Vagina (tissue), 2 donors: ENCODE measurements at places on chromosomes 16 and 17.

DNA sequence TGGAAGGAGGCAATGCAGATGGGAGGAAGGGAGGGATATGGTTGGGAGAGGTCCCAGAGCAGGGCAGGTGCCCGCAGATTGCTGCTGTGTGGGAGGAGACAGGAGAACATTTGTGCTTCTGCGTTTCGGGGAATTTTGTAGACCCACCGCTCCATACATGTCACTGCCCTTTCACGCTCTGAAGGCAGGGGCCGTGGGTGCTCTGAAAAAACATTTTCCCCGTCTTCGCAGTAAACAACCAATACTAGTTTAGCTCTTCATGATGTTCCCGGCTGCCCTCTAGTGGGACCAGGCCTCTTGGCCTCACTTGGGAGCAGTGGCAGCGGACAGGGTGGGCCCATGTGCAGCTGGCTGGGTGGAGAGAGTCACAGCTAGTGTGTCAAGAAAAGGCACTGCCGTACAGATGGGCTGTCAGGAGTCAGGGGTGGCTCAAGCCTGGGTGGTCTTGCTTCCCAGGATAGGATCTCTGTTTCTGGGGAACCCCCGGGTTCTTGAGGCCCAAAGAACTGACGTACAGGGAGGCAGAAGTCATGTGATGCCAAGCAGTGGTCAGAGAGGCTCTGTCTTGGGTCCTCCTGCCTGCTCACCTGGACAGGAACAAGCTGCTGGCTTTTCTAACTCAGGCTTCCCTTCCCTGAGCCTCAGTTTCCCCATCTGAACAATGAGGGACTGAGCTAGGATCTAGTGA is 46.5 kb upstream of the CPNE2 start:
- no peak for DNase-seq

DNA sequence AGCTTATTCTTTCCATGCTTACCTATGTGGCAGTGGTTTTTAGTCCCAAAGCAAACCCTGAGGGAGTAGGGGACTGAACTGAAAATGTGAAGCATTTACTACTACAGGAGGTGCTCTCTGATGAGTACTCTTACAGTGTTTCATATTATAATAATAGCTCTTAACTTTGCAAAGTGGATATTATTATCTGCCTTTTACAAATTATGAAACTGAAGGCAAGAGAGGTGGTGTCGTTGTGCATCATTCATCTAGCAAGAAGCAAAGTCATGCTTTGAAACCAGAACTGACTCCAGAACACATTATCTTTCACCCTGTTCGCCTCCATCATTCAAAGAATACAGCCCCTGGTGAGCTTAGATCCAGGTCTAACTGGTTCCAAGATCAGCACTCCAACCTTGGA is 8.2 kb upstream of the KCNH6 start:
- no peak for DNase-seq

DNA sequence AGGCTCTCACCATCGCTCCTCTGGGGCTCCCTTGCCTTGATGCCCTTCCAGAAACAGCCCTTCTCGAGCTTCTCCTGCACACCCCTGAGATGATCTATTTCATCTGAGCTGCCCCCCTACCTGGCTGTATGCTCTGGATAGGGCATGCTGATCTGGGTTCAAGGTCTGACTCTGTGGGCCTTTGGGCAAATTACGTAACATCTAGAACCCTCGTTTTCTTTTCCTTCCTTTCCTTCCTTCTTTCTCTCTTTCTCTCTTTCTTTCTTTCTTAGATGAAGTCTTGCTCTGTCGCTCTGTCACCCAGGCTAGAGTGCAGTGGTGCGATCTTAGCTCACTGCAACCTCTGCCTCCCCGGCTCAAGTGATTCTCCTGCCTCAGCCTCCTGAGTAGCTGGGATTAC is 20.3 kb downstream of the TNS4 start:
- DNase-seq: no peak

DNA sequence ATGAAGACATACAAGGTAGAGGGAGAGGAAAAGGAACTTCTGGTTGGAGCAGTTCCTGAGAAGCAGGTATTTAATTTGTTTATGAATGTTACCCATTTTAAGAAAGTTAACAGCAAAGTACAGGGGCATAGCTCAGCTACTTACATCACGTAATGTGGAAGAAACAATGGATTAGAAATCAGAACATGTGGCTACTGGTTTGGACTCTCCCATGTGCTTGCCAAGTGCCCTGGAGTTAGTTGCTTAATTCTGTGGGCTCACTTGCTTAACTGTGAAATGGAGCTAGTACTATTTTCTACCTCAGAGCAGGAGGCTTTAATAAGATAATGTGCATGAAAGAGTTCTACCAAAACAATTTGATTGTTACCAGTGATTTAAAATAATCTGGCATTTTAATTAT is 27.3 kb downstream of the RSPRY1 start:
- no peak for DNase-seq

- no peak for DNase-seq
These were observed 14.7 kb downstream of the ST6GALNAC2 start for GRCh38 chr17:76570877-76571471.

DNA sequence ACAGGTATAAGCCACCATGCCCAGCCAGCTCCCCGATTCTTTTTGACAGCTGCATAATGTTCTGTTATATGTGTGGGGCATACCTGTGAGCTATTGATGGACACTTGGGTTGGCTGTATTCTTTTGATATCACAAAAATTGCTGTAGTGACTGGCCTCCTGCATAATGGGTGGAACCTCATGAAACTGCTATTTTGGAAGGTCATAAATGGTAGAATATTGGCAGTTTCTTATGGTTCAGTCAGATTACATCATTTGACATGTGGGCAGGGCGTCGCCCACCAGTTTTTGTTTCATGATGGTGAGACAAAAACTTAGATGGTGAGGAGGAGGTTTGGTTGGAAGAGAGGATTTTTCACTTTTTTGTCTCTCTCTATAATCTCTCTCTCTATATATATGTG is 26.7 kb upstream of the POLR3E start:
- DNase-seq: no peak

GRCh38 chr17:20284022-20284421 is 183.3 kb downstream of the LGALS9B start:
- DNase-seq: no peak

- no peak for DNase-seq
These were observed 392.5 kb downstream of the HS3ST3B1 start for GRCh38 chr17:14693382-14693781.

- DNase-seq: peak; percentile 87
These were observed 28.6 kb upstream of the METRNL start for GRCh38 chr17:83050651-83051395.

DNA sequence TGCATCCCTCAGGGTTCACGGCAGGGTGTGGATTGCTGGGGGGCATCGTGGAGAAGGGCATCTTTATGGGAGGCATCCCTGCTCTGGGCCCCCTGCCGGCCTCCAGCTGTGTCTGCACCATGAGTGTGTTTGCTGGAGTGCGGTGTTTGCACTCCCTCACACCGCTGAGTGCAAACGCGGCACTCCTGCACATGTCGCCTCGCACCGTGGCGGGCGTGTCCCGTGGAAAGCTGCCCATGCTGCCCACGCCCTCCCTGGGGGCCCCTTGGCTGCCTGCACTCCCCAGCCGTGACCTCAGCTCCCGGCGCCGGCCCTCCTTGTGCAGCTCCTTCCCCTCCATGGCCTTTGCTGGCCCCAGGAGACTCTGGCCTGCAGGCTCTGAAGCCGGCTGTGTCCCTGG is 74.6 kb upstream of the ZNF750 start:
- no peak for DNase-seq

- DNase-seq: no peak
These were observed 281.3 kb downstream of the IRF8 start for GRCh38 chr16:86180244-86180643.

- no peak for DNase-seq
These were observed 9.8 kb downstream of the SLC16A3 start for GRCh38 chr17:82238472-82239201.

DNA sequence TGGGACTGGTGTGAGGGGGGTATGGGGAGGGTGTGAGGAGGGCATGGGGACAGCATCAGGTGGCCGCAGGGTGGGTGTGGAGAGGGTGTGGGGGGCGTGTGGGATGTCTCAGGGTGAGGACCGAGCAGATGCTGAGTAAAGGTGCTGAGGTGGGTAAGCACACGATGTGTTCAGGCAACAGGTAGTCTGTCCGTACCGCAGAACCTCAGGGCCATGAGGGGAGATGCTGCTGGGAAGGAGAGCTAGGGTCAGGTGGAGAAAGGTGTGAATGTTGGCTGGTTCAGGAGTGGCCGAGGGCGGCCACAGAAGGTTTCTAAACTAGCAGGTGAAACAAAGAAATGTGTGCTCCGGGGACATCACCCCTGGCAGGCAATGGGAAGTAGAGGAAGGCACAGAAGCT is 80.0 kb upstream of the CDH5 start:
- peak; percentile 74 for DNase-seq

- no peak for DNase-seq
These were observed 395.5 kb downstream of the TMEM114 start for GRCh38 chr16:8194794-8195193.

GRCh38 chr17:61403801-61404662 is 4.4 kb downstream of the TBX2 start:
- DNase-seq: no peak

DNA sequence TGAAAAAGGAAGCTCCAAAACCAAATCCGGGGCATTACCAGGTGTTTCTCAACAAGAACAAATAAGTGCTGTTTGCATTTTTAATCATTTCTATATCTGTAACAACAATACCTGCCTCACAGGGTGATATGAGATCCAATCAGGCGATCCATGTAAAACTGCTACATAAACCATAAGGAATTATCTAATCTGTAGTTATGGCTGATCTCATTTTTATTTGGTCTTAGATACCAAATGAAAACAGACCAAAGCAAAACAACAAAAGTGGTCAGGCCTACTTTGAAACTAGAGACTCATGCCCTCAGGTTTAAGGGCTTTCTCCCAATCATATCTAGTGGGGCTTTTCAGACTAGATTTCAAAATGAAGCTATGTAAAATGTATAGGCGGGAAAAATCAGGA is 28.3 kb downstream of the XPO6 start:
- DNase-seq: no peak

DNA sequence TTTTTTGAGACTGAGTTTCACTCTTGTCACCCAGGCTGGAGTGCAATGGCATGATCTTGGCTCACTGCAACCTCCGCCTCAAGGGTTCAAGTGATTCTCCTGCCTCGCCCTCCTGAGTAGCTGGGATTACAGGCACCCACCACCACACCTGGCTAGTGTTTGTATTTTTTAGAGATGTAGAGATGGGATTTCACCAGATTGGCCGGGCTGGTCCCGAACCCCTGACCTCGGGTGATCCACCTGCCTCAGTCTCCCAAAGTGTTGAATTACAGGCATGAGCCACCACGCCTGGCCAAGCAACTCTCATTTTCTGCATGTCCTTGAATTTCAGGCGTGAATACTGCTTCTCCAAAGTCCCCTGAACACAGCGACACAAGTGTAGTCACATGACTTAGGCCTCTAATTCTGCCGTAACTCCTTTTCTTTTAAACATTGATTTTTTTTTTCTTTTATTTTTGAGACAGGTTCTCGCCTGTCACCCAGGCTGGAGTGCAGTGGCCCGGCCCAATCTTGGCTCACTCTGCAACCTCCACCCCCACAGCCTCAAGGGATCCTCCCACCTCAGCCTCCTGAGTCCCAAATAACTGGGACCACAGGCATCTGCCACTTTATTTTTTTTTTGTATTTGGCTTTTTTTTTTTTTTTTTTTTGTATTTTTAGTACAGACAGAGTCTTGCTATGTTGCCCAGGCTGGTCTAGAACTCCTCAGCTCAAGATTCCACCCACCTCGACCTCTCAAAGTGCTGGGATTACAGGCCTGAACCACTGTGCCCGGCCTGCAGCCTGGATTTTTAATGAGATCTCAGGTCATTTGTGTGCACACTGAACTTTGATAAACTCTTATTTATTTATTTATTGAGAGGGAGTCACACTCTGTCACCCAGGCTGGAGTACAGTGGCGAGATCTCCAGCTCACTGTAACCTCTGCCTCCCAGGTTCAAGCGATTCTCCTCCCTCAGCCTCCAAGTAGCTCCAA is 124.6 kb downstream of the KCNJ18 start:
- no peak for DNase-seq

GRCh38 chr17:42378359-42378958 is 9.8 kb downstream of the STAT3 start:
- no peak for DNase-seq
